Endothelial cell of umbilical vein (primary cell): ENCODE measurements at places on chromosomes 13 and 19. TPM values are rescaled to one million over a fixed set of nuclear protein-coding genes. Genes with fewer than 3 reads are reported as not detected.

- H3K27me3 ChIP-seq = no peaks in the 10 kb centered on the region
- peaks cover 63% of the 10 kb centered on the region for H3K4me1 ChIP-seq
- peak overlapping the region; percentile 71 for H3K4me3 ChIP-seq
- H3K27ac ChIP-seq = peak overlapping the region; percentile 59
- peaks cover 11% of the 10 kb centered on the region for H3K36me3 ChIP-seq
- DNase-seq = peak; percentile 62
Observed at GRCh38 chr13:110307767-110308655, 927 bp downstream of the COL4A2 start.

GRCh38 chr19:15187026-15188007 is 13.5 kb downstream of the NOTCH3 start:
- no peaks in the 10 kb centered on the region for H3K36me3 ChIP-seq
- H3K4me1 ChIP-seq = no peaks in the 10 kb centered on the region
- no peak overlapping the region for H3K27ac ChIP-seq
- DNase-seq = no peak
- no peaks in the 10 kb centered on the region for H3K27me3 ChIP-seq

- no peak overlapping the region for H3K4me3 ChIP-seq
- H3K27ac ChIP-seq = no peak overlapping the region
- H3K36me3 ChIP-seq = peaks cover 8% of the 10 kb centered on the region
- no peaks in the 10 kb centered on the region for H3K27me3 ChIP-seq
- DNase-seq = peak; percentile 12
Observed at GRCh38 chr13:45015300-45015699, 26.0 kb downstream of the GPALPP1 start.

DNA sequence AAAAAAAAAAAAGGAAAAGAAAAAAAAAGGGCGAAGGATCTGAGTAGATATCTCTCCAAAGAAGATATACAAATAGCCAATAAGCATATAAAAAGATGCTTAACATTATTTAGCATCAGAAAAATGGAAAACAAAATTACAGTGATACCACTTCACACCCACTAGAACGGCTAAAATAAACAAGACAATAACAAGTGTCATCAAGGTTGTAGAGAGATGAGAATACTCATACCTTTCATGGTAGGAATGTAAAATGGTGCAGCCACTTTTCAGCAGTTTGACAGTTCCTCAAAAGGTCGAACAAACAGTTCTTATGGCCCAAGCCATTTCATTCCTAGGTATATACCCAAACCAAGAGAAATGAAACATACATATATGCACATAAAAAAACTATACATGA is 33.5 kb downstream of the FOXO1 start:
- H3K4me1 ChIP-seq = peaks cover 5% of the 10 kb centered on the region
- H3K36me3 ChIP-seq = no peaks in the 10 kb centered on the region
- H3K27ac ChIP-seq = no peak overlapping the region
- DNase-seq = no peak

DNA sequence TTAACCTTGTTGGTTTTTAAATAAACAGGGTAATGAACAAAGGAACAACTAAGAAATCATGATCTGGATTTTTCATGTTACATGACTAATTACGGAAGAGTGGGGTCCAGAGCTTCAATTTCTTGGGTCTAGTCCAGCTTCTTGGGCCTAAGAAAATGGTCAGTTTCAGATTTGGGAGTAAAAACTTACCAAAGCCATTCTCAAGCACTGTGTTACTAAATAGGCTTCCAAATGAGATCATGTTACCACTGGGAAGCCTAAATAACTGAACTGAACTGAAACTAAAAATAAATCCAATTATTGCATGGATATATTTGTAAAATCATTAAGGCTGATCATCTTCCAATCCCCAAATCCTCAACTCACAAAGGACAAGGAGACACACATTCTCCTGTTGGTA is 13.9 kb downstream of the TBC1D4 start:
- no peak overlapping the region for H3K27ac ChIP-seq
- H3K36me3 ChIP-seq = no peaks in the 10 kb centered on the region
- no peaks in the 10 kb centered on the region for H3K27me3 ChIP-seq
- DNase-seq = no peak
- no peaks in the 10 kb centered on the region for H3K4me1 ChIP-seq
- H3K4me3 ChIP-seq = no peak overlapping the region

Gene PALM3
- 0.31 TPM in 1 of 2 replicates, not detected in the other for total RNA-seq

- H3K4me1 ChIP-seq = no peaks in the 10 kb centered on the region
- no peak overlapping the region for H3K27ac ChIP-seq
- H3K36me3 ChIP-seq = no peaks in the 10 kb centered on the region
- H3K27me3 ChIP-seq = no peaks in the 10 kb centered on the region
- DNase-seq = no peak
Observed at GRCh38 chr19:29893606-29894284, 48.3 kb upstream of the URI1 start.

- no peaks in the 10 kb centered on the region for H3K4me1 ChIP-seq
- no peaks in the 10 kb centered on the region for H3K27me3 ChIP-seq
- H3K4me3 ChIP-seq = no peak overlapping the region
- DNase-seq = no peak
- no peaks in the 10 kb centered on the region for H3K36me3 ChIP-seq
- H3K27ac ChIP-seq = no peak overlapping the region
Observed at GRCh38 chr13:44172281-44172810, 201.3 kb upstream of the SERP2 start.

DNA sequence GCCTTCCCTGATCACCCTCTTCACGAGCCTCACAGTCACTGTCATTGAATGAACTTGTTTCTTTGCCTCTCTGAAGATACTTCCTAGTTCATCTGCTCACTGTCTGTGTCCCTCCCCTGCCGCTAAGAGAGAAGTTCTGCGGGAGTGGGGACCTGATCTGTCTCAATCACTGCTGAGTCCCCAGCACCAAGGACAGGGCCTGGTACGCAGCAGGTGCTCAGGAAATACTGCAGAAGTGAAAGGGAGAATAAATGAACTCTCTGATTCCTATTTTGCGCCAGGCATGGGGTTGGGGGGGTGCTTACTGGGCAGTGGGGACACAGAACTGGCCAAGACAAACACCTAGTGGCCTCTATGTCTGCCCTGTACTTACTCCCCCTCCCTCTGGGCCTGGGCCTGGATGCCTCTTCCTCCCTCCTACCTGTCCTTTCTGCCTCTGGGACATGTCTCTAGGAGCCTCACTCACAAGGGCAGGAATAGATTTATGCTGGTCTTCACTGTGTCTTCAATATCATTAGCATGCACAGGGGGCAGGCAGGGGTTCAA is 17.5 kb downstream of the FCGBP start:
- H3K27ac ChIP-seq = no peak overlapping the region
- H3K27me3 ChIP-seq = no peaks in the 10 kb centered on the region
- DNase-seq = no peak
- H3K36me3 ChIP-seq = no peaks in the 10 kb centered on the region
- H3K4me1 ChIP-seq = no peaks in the 10 kb centered on the region
- no peak overlapping the region for H3K4me3 ChIP-seq

- H3K27me3 ChIP-seq = no peaks in the 10 kb centered on the region
- H3K4me1 ChIP-seq = peaks cover 18% of the 10 kb centered on the region
Observed at GRCh38 chr13:102799426-102800144, 666 bp downstream of the BIVM start.

- no peaks in the 10 kb centered on the region for H3K4me1 ChIP-seq
- DNase-seq = no peak
Observed at GRCh38 chr13:94188201-94188854, 291.2 kb downstream of the DCT start.

Gene ERICH6B
- total RNA-seq = not detected in 2 replicates

DNA sequence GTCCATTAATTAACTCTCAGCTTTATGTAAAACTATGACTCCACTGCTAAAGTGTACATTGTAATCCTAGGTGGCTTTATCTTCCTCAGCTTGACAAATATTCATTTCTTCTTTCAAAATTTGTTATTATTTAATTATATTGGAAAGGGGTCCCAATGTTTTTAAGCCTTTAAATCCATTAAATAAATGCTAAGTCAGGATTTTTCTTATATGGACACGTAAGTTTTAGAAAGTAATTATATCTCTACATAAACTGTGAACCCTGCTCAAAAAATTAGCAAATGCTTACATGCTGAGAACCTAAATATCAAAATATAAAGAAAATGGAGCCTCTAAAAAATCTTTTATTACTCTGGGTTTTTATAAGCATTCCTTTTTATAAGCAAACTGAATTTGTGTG is 78.2 kb upstream of the MIR17HG start:
- H3K36me3 ChIP-seq = no peaks in the 10 kb centered on the region
- no peak overlapping the region for H3K4me3 ChIP-seq
- peaks cover 16% of the 10 kb centered on the region for H3K4me1 ChIP-seq
- H3K27ac ChIP-seq = peak overlapping the region; percentile 68
- no peaks in the 10 kb centered on the region for H3K27me3 ChIP-seq
- DNase-seq = no peak

Gene AZU1
- total RNA-seq = not detected in 2 replicates

Gene MARK4
- 50.0 and 51.6 TPM in 2 replicates for total RNA-seq

- H3K27me3 ChIP-seq = peaks cover 32% of the 10 kb centered on the region
- DNase-seq = no peak
- H3K4me1 ChIP-seq = no peaks in the 10 kb centered on the region
Observed at GRCh38 chr13:61415749-61416148, at the start of gene PCDH20. Gene PCDH20, minus strand, starts transcription at chr13:61415849. Its CDS starts 691 bp downstream, at chr13:61415158.

DNA sequence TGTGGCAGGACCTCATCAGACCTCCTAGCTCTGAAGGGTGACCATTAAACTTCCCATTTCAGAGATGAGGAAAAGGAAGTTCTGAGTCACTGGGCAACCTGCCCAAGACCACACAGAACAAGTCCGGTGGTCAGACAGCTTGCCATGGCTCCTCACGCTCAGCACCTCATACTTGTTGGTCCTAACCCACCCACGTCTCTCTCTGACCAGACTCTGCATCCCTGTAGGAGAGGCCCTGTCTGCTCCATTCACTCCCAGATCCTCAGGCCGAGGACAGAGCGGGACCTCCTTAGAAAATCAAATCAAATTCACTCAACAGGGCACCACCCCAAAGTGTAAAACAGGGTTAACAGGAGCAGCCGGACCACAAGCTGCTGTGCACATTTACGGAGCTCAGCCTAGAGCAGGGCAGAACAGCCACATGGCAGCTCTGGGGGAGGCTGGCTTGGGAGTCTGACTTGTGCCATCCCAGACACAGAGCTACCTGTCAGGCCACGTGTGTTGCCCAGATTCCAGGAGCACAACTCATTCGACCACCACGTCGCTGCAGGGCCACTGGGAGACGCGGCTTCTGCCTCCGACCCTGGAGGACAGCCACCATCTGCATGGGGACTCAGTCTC is 1.7 kb downstream of the MIER2 start:
- no peaks in the 10 kb centered on the region for H3K27me3 ChIP-seq
- peak overlapping the region; percentile 73 for H3K4me3 ChIP-seq
- peak; percentile 98 for DNase-seq
- no peaks in the 10 kb centered on the region for H3K36me3 ChIP-seq
- peaks cover 37% of the 10 kb centered on the region for H3K4me1 ChIP-seq

GRCh38 chr19:703651-704446 is 4.9 kb upstream of the PALM start:
- H3K27me3 ChIP-seq = peaks cover 3% of the 10 kb centered on the region
- H3K27ac ChIP-seq = no peak overlapping the region
- no peak overlapping the region for H3K4me3 ChIP-seq
- peak; percentile 22 for DNase-seq
- no peaks in the 10 kb centered on the region for H3K36me3 ChIP-seq

GRCh38 chr19:53792721-53793433 is 31.2 kb downstream of the NLRP12 start:
- H3K27me3 ChIP-seq = no peaks in the 10 kb centered on the region
- DNase-seq = peak; percentile 88
- no peak overlapping the region for H3K4me3 ChIP-seq
- no peaks in the 10 kb centered on the region for H3K36me3 ChIP-seq

DNA sequence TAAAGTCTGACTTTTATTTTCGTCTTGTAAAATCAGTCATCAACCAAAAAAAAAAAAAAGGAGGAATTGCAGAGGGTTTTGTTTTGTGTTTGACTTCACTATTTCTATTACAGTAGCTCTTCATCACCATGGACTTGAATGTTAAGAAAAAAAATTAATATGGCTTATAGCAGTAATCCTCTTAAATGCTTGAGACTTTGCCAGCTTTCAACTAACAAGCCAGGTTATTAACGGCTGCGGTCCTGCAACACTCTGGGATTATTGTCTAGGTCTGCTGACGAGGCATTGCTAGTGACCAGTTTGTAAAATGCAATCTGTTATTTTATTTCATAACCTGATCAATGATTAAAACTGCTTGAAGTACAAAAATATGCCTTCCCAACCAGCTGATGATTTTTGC is 647.2 kb upstream of the KLHL1 start:
- H3K4me3 ChIP-seq = no peak overlapping the region
- DNase-seq = no peak
- H3K27ac ChIP-seq = no peak overlapping the region
- no peaks in the 10 kb centered on the region for H3K36me3 ChIP-seq
- H3K4me1 ChIP-seq = no peaks in the 10 kb centered on the region
- no peaks in the 10 kb centered on the region for H3K27me3 ChIP-seq

GRCh38 chr19:38033658-38034491 is 126.9 kb downstream of the SIPA1L3 start:
- H3K27me3 ChIP-seq = no peaks in the 10 kb centered on the region
- no peaks in the 10 kb centered on the region for H3K36me3 ChIP-seq
- no peak overlapping the region for H3K27ac ChIP-seq
- DNase-seq = no peak

GRCh38 chr13:23751195-23751594 is 138.0 kb downstream of the MIPEP start:
- peaks cover 13% of the 10 kb centered on the region for H3K4me1 ChIP-seq
- H3K27ac ChIP-seq = peak overlapping the region; percentile 40
- no peaks in the 10 kb centered on the region for H3K36me3 ChIP-seq

GRCh38 chr13:99467764-99468163 is 33.5 kb upstream of the TM9SF2 start:
- no peak overlapping the region for H3K27ac ChIP-seq
- H3K27me3 ChIP-seq = peaks cover 6% of the 10 kb centered on the region
- H3K36me3 ChIP-seq = no peaks in the 10 kb centered on the region
- peaks cover 5% of the 10 kb centered on the region for H3K4me1 ChIP-seq

GRCh38 chr13:44895264-44895952 is 93.9 kb downstream of the NUFIP1 start:
- no peak overlapping the region for H3K4me3 ChIP-seq
- no peak for DNase-seq
- H3K36me3 ChIP-seq = no peaks in the 10 kb centered on the region

DNA sequence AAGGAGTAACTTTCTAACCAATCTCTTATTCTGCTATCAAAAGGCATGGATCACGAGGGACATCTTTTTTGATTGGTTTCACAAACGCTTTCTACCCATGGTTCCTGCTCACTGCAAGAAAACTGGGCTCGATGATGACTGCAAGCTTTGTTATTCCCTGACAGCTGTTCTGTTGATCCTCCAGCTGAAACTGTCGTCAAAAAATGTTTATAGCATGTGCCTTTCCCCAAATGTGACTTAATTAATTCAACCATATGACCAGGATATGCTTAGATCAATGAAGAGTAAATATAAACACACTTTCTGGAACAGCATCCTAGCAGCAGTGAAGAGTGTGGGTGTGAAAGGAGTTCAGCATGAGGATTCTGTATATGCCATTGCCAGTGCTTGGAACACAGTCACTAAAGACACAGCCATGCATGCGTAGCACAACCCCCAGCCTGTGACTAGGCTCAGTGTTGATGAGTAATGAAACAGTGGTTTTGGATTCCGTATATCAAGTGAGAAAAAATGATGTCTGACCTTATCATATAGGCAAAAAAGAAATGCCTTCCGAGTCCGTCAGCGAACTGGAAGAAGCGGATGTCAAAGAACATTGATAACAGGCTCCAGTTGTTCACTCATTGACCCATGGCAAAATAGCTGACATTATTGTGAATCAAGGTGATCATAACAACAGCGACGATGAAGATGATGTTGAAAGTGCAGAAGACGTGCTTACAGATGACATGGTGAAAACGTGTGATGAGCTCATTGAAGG is 347.4 kb downstream of the FGF9 start:
- H3K27ac ChIP-seq = no peak overlapping the region
- H3K4me3 ChIP-seq = no peak overlapping the region
- H3K27me3 ChIP-seq = no peaks in the 10 kb centered on the region
- no peak for DNase-seq
- no peaks in the 10 kb centered on the region for H3K36me3 ChIP-seq
